ENCODE measurements at places on chromosomes 2 and 18.

GRCh38 chr18:5478261-5478660 lies 65.5 kb downstream of the EPB41L3 start:
- no peak for DNase-seq

DNA sequence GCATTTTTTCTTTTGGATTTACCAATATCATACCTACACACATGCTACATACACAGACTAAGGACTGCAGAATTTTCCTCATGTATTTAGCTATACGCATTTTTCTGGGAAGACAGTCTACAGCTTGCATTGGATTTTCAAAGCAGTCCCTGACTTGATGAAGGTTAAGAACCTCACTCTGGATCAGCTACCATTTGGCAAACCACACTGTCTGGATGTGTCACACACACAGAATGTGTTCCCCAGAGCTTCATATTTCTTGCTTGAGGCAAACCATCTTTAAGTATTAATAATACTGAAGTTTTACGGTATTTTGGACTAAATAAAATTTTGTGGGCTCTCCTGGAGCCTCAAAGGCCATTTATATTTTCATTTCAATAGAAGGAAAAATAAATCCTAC lies 102.3 kb downstream of the TCF4 start:
- DNase-seq: no peak

- DNase-seq: no peak
These were observed 61.8 kb downstream of the RNF144A start for GRCh38 chr2:6978991-6979390.

DNA sequence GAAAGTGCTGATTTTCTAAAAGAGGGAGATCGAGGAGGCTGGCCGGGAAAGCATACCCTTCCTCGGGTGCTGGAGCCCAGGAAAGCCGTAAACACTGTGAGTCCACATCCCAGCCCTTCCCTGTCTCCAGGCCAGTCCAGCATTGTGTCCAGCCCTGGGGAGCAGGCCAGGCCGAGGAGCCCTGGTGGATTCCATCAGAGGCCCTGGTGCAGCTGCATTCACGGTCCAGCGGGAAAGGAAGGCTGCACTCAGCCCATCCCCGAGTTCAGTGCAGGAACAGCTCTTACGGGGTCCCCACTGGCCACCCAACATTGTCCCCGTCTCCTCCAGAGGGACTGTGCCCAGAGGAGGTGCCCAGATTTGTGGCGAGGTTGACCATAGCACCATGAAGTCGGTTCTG lies 218.6 kb downstream of the KLHL29 start:
- no peak for DNase-seq

- DNase-seq: no peak
These were observed 55.4 kb upstream of the PAX8 start for GRCh38 chr2:113334147-113334546.

DNA sequence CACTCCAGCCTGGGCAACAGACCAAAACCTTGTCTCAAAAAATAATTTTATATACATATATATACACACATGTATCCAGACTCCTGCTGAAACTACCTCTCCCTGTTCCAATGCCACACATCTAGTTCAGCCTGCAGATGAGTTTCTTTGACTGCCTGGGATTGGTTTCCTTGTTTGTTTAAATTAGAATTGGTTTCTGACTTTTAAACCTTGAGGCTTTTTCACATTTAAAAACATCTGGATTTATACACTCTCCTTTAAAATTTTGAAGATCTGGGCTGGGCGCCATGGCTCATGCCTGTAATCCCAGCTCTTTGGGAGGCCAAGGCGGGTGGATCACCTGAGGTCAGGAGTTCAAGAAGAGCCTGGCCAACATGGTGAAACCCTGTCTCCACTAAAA lies 21.8 kb upstream of the CXCR1 start:
- no peak for DNase-seq

- no peak for DNase-seq
These were observed 874 bp downstream of the NDUFAF7 start for GRCh38 chr2:37232131-37232933.

GRCh38 chr18:78776151-78776550 lies 203.5 kb upstream of the SALL3 start:
- no peak for DNase-seq

GRCh38 chr2:151776367-151776766 lies 42.1 kb upstream of the NEB start:
- no peak for DNase-seq

DNA sequence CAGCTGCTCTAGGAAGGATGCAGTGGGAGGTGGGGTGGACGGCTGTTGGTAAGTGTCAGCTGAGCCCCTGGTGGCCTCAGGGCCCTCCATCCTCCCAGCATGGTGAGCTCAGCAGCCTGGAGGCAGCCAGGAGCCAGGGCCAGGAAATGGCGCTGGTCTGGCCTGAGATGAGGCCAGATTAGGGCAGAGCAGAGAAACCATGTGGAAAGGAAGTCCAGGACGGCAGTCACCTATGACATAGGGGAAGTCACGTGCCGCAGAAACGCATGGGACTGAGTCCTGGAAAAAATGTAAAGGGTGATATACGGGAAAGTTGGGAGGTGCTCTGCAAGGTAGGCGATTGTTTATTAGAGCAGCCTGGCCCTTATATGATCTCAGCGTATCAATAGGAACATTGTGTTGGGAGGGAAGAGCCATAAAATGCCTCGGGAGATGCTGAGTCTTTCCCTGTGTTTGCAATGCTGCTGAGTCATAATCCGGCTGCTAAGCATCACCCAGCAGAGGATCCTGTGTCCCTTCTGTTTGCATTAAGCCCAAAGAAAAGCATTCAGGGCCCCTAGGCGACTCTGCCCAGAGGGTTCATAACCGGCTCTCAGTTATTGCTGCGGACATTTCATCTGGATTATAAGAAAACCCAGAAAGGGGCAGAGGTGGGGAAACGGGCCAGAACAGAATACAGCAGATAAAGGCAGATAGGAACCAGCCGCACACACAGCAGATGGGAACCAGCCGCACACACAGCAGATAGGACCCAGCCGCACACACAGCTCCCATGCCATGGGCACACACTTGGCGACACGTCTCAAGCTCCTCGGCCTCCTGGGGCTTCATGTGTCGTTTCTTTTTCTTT lies 30.3 kb upstream of the B3GNT7 start:
- DNase-seq: peak; percentile 74

GRCh38 chr2:42819160-42819559 lies 26.8 kb upstream of the HAAO start:
- DNase-seq: no peak

Data from NCI-H526 (cell line).